ENCODE measurements at places on chromosomes 4 and X.

DNA sequence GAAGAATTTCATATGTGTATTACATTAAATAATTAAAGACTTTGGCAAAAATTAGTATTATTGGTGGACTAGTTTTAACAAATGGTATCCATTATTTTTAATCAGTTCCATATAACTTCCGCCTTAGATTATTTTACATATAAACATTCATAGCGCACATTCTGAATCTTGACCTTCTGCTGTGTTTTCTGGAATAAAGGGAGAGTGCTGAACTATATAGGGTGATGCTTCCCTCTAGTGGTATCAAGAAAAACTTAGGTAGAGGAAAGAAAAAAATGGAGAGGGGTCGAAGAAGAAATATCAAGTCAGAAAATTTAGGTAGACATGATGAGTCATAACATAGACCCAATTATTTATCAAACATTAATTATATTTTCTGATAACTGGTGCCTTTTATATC, 155.6 kb upstream of the PACRGL start:
- no peak for DNase-seq

- DNase-seq = no peak
Measured at GRCh38 chr4:82561786-82562563, at the start of gene TMEM150C. Gene TMEM150C, minus strand, starts transcription at chr4:82561988. Its CDS starts 57,331 bp downstream, at chr4:82504657.

GRCh38 chr4:71630803-71631202, 153.1 kb downstream of the GC start:
- no peak for DNase-seq

DNA sequence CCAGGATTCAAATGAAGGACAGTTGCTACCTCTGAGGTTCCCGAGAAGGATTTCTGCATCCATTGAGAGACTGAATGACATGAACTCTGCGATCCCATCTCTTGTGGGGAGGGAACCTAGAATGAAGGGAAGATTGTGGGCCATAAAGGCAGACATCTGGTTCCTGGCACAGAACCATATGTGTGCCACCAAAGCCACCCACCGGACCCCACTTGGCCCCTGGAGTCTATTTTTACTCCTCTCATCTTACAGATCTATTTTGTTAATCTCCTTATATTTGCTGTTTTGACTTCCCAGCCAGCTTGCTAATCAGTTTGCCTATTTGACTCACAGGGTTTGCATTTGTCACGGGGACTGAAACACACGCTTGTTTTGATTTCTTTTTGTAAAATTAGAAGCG, 7.3 kb downstream of the SOD3 start:
- DNase-seq = peak; percentile 48

DNA sequence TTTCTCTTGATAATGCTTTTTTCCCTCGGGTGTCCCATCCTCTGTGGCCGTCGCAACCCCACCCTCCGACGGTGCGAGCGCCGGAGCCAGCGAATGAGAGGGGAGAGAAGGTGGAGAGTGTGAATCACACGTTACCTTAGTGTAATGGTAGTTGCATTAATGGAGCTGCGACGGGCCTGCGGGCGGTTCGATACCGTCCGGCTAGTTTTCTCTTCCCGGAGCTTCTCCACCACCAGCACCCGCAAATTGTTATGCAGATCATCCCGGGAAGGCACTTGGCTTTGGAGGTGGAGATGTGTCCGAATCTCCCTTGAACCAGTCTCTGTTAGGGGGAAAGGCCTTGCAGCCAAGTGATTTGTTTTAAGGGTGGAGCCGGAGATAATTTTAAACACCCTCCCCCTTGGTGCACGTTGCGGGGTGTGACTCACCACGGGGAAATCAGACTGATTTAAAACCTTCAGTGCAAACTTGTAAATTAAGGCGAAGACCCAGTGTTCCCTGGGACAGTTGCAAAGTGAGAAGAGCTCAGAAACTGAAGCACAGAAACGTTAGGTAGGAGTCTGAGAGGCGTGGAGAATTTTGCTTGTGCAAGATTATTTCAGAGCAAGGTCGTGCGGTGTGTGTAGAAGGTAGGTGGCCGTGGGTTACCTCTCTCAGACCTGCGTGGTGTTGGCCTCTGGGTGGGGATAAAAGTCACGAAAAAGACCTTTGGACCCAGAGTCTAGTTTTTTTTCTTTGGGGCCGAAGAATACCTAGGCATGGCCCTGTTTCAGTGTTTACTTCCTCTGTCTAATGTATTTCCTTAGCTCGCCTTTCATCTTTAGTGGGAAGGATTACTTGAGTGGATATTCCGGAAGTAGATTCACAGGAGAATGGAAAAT, 1.3 kb downstream of the AFF1 start:
- DNase-seq = peak; percentile 82

Data from right atrium auricular region (tissue), 2 donors.